ENCODE measurements at places on chromosomes 7 and 10.

GRCh38 chr7:12703881-12704280, 16.4 kb downstream of the ARL4A start:
- DNase-seq: peak; percentile 33

DNA sequence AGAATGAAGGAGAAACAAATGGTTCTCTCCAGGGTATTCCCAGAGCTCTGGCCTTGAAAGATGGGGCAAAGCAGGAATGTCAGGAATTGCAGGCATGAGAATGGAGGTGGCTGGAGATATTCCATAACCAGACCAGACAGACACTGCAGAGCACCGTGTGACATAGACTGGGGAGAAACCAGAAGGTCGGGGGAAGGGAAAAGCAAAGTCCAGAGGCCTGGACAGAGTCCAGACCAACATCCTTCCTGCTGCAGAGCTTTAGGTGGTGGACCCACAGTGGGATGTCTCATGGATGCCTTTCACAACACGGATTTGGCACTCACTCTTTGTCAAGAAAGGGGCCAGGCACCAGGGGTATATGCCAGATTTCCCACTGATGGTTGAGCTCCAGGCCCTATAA, 177.2 kb upstream of the INHBA start:
- DNase-seq: peak; percentile 92

DNA sequence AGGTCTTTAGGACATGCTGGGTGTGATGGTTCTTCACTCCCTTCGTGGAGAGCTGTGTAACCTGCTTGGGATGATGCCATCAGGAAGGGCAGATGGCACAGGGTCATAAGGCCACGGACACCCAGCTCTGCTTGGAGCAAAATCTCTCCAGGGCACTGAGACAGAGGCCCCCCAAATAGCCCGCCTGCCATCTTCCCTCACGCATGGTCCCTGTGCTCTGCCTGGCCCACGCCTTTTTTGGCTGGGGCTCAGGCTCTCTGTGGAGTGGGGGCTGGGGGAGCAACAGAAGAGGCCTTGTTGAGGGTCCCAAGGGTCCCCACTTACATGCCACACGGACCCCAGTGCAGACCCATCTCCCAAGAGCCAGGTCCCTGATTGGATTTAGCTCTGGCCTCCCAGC, 93.3 kb upstream of the RET start:
- DNase-seq: no peak

- DNase-seq: no peak
Measured at GRCh38 chr10:94411304-94411703, 9.0 kb downstream of the TBC1D12 start.

- no peak for DNase-seq
Measured at GRCh38 chr7:91093181-91093580, 171.1 kb upstream of the FZD1 start.

- DNase-seq: peak; percentile 23
Measured at GRCh38 chr10:126153711-126154628, 234.3 kb downstream of the ADAM12 start.

- DNase-seq: no peak
Measured at GRCh38 chr10:102945962-102946361, 27.9 kb downstream of the CNNM2 start.

DNA sequence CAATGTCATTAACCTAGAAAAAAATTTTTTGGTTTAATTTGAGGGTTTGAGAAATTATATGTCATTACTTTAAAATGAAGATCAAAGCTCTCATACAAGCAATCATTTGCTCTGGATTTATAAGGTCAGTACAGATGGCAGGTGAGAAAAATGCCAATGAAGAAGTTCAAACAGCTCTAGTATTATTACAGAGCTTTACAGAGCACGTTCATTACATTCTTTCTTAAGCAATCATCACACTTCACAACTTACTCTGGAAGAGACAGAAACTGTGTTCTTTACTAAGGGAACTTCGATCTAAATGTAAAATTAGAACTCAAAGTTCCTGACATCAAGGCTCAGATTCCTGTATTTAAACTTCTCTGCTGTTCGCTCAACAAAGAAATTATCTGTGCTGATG, 153.4 kb downstream of the ATE1 start:
- DNase-seq: peak; percentile 22

DNA sequence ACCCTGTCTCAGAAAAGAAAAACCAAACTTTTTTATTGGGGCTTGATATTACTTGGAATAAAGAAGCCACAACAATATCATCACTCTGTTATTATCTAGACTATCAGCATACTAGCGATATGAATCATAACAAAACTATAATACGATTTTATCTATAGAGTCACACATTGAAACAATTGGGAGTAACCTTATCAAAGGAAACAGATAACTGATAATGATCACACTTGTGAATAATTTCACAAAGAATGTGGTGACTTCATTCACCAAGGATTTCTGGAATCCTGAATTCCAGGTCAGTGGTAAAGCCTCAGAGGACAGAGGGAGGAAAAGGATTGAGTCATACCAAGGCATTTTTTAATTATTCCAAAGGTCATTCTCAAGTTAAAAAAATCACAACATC, 32.1 kb upstream of the NMT2 start:
- peak; percentile 80 for DNase-seq

GRCh38 chr7:101635484-101635883, 6.4 kb upstream of the MYL10 start:
- DNase-seq: no peak

DNA sequence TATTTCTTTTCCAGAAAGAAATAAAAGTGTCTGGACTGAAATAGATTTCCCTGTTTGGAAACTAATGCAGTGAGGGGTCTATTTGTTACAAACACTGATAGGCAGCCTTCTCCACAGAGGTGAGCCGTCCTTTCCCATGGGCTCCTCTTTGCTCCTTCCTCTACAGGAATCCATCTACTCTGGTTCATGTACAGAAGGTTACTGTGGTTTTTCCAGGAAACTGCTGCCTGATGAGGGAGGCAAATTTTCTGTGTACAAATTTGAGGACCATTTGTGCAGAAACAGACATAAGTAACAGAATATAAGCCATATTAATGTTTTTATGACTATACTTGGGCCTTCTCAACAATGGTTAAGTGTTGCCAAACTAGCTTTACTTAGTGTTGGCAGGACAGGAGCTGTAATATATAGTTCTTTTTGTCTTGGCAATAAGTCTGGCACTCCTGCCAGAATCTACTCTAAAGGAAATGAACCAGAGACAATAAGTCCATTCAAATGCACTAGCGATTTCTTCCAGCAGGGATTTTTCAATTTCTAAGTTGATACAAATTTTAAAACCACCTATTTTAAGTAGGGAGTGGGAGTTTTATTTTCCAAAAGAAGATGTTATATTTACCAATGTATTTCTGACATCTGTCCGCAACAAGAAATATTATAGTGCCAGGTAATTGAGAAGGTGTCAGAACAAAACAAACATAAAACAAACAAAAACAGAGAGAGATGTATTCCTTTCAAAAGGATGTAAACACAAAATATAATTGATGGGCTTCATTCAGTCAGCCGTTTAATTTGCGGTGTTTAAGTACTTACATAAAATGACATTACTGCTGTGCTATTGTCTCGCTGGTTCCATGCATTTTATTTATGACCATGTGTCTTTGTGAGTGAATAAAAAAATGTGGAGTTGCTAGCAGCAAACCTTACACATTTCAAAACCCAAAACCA, 91.0 kb upstream of the NFE2L3 start:
- DNase-seq: no peak

DNA sequence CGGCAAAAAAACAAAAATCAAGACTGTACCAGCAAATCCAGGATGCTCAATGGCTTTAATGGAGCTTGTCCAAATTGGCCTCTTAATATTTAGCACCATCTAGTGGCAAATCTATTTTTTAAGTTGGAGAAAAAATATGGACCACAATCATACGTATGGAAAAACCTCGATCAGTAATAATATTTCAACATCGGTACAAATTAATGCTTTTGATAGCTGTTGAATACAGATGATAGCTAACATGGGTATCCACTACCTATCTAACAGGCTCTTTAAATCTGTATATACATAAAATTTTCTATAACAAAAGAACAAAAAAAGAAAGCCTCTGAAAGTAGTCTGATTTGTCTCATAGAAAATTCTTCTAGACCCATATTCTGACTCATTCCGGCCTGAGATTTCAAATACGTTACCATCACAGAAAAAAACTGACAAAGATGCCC, 29.2 kb downstream of the COA1 start:
- peak; percentile 82 for DNase-seq

DNA sequence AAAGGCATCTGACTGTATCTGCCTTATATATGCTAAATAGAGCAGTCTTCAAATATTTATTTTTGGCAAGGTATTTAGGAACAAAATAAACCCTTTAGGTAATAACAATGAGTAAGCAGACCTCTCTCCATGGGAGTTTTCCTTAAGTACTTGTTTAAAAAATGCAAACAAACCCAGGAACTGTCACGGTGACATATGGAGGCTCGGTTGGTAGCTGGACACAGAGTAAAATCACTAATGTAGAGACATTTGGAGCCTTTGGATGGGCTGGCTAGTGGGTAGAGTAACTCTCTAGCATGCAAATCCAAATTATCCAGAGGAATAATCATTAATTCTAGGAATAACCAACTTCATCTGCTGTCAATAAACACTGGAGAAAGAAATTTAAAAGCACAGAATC, 71.6 kb upstream of the LAMB4 start:
- no peak for DNase-seq

DNA sequence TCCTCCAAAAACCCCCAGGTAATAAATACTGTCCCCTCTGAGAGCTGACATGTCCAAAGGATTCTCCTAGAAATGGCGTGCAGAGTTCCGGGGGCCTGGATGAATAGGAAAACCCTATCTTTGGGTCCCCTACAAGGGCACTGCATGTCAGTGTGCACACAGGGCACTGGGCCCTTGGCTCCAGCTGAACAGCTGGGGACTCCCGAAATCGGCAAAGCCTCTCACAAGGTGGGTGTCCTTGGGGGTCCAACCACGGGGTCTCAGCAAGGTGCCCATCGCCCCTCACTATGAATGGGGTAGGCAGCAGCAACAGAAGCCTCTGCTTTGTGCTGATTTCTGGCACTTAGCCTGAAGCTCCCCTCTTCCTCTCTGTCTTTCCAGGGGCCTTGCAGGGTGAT, 46.1 kb downstream of the SLIT1 start:
- no peak for DNase-seq

DNA sequence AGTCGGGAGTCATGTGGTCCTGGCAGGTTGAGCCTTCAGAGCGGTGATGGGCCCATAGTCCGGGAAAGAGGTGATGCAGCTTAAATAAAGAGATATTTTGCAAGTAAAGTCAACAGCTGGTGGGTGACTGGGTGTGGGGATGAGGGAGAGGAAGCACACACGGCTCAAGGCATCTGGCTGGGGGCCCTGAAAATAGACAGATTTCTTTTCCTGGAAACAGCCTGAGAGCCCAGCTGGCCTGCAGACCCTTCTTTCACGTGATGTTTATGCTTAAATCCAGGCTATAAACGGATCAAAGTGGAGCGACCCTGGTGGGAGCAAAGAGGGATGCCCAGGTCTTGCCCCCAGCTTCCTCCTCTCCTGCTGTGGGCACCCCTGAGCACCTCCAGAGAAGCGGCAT, 149.1 kb downstream of the TEX36 start:
- DNase-seq: no peak

GRCh38 chr7:3301449-3301731, 338 bp downstream of the SDK1 start:
- DNase-seq: no peak

DNA sequence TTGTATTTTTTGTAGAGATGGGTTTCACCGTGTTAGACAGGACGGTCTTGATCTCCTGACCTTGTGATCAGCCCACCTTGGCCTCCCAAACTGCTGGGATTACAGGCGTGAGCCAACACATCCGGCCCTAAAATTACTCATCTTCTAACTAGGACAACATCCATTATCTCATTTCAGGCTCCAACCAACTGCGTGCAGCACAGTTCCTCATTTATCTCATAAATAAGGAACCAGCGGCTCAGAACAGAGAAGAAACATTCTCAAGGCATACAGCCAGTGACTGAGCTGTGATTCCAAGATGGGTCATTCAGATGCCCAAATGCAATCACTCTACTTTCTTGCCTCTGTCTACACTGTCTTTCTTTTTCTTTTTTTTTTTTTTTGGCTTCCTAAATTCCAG, 356.1 kb downstream of the ELMO1 start:
- no peak for DNase-seq

GRCh38 chr7:43105521-43106120, 6.8 kb upstream of the HECW1 start:
- DNase-seq: peak; percentile 15

DNA sequence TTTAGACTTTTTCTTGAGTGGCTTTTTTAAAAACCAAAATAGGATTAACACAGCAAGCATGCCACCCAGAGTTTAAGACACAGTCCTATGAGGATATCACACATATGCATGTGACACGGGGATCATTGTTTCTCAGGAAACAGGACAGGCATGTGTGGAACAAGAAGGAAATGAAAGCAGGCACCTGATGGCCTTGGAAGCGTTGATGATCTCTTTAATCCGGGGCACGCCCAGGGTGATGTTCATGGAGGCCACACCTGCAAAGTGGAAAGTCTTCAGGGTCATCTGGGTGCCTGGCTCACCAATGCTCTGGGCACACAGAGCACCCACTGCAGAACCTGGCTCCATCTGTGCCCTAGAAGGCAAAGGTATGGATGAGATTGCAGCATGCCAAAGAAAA, 44.3 kb downstream of the POLR3A start:
- no peak for DNase-seq

DNA sequence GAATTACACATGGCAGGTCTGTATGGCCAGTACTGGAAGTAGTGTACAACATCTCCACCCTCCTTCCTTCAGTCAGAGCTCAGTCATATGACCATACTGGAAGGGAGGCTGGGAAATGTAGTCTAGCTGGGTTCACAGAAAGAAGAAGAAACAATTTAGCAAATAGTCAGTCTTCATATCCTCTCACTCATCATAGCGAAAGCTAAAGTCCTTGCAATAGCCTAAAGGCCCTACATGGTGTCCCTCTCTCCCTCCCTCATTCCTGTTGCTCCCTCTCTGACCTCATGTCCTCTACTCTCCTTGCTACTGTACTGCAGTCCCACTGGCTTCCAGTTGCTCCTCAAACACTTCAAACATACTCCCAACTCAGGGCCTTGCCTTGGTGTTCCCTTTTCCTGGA, 4.3 kb upstream of the CALU start:
- DNase-seq: no peak

- DNase-seq: no peak
Measured at GRCh38 chr7:1754345-1754908, 84.3 kb downstream of the ELFN1 start.

DNA sequence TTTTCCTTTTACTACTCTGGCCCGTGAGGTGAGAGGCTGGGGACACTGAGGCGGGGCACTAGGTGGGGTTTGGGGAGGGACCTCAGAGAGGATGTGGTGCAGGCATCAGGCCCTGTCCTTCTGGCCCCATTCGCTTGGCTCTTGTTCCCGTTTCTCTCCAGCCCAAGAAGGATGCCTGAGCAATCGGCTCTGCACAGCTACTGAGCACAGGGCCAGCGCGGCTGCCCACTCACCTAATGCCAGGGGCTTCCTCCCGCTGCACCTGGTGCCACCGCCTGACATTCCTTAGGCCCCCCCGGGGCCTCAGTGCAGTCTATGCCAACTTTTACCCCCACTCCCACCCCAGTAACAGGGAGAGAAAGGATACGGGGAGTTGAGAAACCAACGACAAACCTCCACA, 12.5 kb downstream of the EMX2 start:
- no peak for DNase-seq

GRCh38 chr7:157875230-157876179, 538.7 kb downstream of the DNAJB6 start:
- DNase-seq: no peak

Data from IMR-90 (cell line).